ENCODE measurements at places on chromosomes 5 and 9. TPM values are rescaled to one million over a fixed set of nuclear protein-coding genes. Genes with fewer than 3 reads are reported as not detected.

DNA sequence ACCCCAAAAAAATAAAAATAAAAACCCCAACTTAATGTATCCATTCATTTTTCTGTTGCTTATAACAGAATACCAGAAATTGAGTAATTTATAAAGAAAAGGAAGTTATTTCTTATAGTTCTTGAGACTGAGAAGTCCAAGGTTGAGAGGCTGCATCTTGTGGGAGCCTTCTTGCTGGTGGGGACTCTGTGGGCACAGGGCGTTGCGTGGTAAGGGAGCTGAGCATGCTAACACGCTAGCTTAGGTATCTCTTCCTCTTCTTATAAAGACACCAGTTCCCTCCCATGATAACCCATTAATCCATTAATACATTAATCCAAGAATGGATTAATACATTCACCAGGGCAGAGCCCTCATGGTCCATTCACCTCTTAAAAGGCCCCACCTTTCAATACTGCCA, 150.9 kb downstream of the ZSWIM6 start:
- DNase-seq: no peak

- DNase-seq: no peak
Measured at GRCh38 chr9:12720551-12720950, 27.4 kb downstream of the TYRP1 start.

Gene HAPLN1
- 0.73 TPM for total RNA-seq

Gene PRRX2
- total RNA-seq: 5.6 TPM

Gene DMRT3
- total RNA-seq: not detected

- DNase-seq: no peak
Measured at GRCh38 chr9:18749711-18750110, 275.8 kb downstream of the ADAMTSL1 start.

DNA sequence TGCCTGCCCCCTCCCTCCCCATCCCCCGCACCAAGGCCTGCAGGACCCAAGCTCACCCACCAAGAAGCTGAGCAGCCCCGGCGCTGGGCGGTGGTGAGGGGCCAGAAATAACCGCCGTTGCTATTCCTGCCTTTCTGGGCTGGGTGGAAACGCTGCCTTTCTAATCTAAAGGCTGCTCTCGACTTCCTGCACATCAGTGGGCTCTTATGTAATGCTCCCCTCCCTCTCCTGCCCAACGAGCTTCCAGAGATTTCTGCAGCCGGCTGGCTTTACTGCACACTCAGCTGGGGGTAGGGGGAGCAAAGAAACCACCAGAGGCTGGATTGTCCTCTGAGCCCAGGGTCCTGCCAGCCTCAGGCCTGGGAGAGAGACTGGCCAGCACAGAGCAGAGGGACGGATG, 6.9 kb upstream of the EGR1 start:
- DNase-seq: no peak

Gene NEUROG1
- total RNA-seq: not detected

Gene SLC6A19
- total RNA-seq: not detected

- DNase-seq: no peak
Measured at GRCh38 chr5:153456354-153456753, 34.1 kb upstream of the GRIA1 start.

- DNase-seq: no peak
Measured at GRCh38 chr5:143118222-143118621, 285.3 kb downstream of the NR3C1 start.

Gene TAF11L5
- total RNA-seq: not detected

Gene TLX3
- total RNA-seq: not detected

DNA sequence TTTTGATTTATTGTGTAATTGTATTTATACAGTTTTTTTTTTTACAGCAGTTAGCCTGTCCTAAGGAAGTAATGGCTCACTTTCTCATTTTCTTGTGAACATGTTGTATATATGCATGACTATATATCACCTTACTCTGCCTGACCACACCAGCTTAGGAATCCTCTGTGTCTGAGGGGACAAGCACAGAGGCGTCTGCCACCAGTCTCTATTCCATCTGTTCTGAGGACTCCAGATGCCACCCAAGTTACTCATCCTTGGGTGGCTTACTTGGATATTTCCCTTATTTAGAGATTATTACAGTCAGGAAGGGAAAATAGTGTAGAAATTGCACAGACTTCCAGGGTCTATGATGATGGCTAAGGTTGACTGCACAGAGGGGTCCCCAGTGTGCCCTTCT, 256.3 kb upstream of the C9orf72 start:
- DNase-seq: no peak

Gene MYOZ3
- total RNA-seq: 3.1 TPM

DNA sequence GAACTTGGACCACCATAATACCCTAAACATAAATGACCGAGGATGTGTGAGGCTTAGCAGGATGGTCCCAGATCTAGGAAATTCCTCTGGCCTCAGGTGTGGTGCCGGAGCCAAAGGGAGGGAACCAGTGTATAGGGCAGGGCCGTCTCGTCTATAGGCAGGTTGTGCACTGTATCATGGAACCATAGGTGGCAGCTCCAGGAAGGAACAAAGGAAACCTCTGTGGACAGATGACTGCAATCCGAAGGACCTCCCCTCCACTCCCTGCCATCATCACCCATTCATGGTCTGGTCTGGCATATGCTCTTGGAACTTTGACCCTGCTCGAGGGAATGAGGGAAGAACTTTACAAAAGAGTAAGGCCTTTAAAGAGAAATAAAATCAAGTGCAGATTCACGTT, 2.9 kb upstream of the MACIR start:
- DNase-seq: no peak

Gene NR5A1
- 0.26 TPM for total RNA-seq

DNA sequence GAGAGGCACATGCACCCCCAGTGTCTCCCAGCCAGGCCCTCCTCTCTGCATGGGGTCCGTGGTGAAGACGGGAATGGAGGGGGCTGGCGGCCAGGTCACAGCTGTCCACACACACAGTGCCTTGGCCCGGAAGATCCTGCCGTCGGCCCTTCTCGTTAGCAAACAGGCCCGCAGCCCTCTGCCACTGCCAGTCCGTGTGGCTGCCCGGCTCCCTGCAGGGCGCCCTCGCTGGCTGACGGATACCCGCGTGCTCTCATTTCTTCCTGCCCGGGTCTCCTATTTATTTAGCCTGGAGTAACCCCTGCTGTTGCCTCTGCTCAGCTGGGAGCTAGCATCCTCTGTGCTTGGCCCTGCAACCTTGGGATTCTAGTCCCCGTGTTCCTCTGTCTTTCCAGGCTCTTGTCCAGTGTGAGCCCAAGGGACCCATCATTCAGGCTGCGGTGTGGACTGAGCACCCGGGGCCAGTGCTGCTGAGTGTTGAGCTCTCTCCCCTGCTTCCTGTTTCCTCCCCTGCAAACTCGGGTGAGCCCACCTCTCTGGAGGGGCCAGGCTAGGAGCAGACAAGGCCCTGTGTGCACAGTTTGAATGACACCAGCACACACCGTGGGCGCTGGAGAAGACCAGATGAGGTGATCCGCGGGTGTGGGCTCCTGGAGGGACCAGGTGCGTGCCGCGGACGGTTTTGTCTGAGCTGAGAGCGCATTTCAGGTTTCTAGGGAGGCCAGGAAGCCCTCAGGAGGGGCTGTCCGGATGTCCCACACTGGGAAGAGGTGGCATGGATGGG, 14.6 kb upstream of the RNU6ATAC start:
- DNase-seq: peak; percentile 30

GRCh38 chr5:131810510-131811249, 13.9 kb upstream of the FNIP1 start:
- DNase-seq: no peak

GRCh38 chr5:115423541-115423940, 121.0 kb downstream of the FEM1C start:
- no peak for DNase-seq

Gene KIF20A
- total RNA-seq: 12.1 TPM

- DNase-seq: no peak
Measured at GRCh38 chr5:152689250-152689711, 284.2 kb upstream of the NMUR2 start.

- DNase-seq: no peak
Measured at GRCh38 chr5:81893961-81894360, 77.9 kb upstream of the ATG10 start.

Gene MAMDC2
- 19.4 TPM for total RNA-seq

GRCh38 chr5:75043633-75044264, 8.6 kb downstream of the GCNT4 start:
- DNase-seq: no peak

GRCh38 chr5:67013719-67014118, 182.9 kb downstream of the CD180 start:
- DNase-seq: no peak

GRCh38 chr5:36637516-36637915, 31.1 kb downstream of the SLC1A3 start:
- DNase-seq: no peak

Gene GPR151
- total RNA-seq: not detected

- DNase-seq: peak; percentile 24
Measured at GRCh38 chr5:146447734-146448380, 724 bp downstream of the TCERG1 start.

DNA sequence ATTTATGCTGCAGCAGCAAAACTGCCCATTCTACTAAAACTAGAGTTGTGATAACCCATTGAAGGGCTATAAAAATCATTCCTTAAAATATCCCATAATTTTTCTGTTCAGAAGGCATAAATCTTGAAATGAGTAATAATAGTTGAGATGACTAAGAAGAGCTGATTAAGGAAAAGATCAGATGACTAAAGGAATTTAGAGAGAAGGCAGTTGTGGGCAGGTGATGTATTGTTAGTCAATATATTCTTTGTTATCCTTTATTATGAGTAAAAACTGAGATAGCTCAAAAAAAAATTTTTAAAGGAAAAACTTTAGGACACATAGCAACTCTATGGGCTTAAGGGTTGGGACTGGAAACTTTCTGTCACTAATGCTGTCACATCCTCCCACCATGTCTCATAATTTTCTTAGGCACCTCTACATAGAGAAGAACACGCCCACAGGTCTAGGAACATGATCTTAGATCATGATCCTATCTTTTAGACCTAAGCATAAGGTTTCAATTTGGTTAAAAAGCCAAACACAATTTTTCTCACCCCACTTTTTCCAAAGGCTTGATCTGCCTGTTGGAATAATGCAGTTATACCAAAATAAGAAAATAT, 597.5 kb upstream of the MEF2C start:
- DNase-seq: no peak
